ENCODE measurements at places on chromosomes 3 and 15. TPM values are rescaled to one million over a fixed set of nuclear protein-coding genes. Genes with fewer than 3 reads are reported as not detected.

THBS1 gene
- 12.2 TPM for total RNA-seq

TRH gene
- total RNA-seq, result 0.22 TPM

DNA sequence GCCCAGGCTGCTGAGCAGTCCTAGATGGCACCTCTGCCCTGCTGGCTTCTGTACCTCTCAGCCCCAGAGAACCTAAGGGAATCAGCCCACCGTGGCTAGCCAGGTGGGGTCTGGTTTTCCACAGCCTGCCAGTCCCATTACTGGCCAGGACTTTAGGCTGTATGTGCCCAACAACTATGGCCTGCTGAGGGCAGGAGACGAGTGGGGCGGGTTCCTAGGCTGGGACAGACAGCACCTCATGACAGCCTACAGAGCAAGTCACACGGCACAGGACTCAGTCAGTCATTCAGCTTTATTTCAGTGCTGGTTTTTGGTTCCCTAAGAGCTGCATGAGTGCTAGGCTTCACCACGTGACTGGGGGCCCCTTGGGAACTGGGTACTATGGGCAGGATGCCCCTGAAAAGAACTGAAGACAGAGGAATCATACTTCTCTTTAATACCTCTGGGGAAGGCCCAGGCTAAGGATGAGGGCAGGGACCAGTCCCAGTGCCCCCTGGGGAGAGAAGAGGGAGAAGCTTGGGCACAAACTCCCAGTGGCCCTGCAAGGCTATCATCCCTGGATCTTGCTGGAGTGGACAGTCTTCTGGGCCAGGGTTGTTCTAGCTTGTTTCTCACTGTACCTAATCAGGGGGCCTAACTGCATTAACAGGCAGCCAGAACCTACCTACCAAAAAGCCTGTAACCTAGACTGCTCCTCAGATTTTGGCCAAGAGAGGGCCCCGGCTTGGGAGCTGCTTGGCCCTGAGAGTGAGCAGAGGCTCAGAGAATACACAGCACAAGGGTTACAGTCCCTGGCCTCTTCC, 14.8 kb downstream of the CLK3 start:
- peak; percentile 47 for DNase-seq

GOLGA6D gene
- 0.14 TPM for total RNA-seq

- DNase-seq, result no peak
These were observed 170.4 kb downstream of the ZMAT3 start for GRCh38 chr3:178901204-178901603.

DNA sequence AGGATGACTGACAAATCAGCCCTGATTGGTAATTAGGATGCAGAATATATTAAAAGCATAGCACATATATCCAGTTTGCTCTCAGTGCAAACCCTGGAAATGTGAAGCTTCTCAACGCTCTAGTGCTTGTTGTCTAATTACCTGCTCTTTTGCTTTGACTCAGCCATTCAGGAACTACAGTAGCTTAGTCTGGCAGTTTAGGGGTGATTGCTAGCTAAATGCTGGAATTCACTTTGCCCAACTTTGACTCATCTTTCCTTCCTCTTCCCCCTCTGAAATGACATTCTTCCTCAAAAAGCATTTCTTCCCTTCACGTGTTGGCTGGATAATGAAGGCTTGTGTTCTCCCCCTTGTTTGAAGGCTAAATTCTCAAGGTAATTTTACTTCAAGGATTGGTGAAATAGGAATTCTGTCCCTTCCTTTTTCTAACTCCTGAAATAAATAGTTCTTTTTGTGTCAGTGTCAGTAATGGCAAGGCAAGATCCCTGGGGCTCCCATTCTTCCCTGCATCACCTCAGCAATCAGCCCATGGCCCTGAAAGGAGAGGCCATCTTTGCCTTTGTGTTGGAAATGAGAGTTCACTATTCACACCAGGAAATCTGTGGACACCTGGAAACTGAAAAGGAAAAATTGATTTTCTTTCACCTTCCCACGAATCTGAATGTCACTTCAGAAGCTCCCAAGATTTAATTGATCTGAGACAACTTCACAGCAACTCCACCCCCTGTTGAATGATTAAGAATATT, 103.6 kb downstream of the ECT2 start:
- no peak for DNase-seq

- DNase-seq, result no peak
These were observed 40.5 kb downstream of the SH3BP5 start for GRCh38 chr3:15291589-15292541.

DNA sequence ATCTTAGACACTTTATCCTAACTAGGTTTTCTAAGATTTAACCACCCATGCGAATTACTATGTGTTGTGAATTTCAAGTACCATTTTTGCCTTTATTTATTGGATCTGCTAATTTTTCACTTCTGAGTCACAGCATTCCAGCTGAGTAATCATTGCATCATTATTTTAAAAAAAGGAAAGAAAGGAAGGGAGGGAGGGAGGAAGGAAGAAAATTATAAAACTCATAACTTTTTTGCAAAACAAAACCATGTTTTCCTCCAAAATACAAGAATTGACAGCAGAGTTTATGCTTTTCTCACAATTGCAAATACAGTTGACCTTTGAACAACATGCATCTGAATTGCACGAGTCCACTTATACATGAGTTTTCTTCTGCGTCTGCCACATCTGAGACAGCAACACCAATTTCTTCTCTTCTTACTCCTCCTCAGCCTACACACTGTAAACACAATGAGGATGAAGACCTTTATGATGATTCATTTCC, 651.4 kb upstream of the NECTIN3 start:
- no peak for DNase-seq

GRCh38 chr3:148948913-148949657, 42.3 kb upstream of the GYG1 start:
- DNase-seq, result no peak

- DNase-seq, result peak; percentile 59
These were observed 76.0 kb downstream of the WWTR1 start for GRCh38 chr3:149581681-149582370.

DNA sequence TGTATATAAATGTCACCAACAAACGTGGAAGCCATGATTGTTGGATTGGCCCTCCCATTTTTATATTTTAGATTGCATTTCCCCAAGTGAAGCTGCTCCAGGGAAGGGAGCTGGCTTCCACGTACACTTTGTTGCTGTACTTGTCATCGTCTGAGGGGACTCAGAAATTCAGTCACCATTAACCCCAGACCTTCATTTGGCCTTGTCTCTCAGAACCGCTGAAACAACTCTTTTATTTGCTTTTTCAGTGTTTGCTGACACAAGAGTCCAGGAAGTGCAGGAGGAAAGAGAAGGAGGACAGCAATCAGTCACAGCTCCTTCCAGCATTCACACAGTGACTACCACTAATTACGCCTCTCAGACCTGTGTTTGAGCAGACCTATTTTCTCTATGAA, 276.5 kb downstream of the TBL1XR1 start:
- DNase-seq, result no peak

TF gene
- 3.0 TPM for total RNA-seq

SLC15A2 gene
- 0.73 TPM for total RNA-seq

ADAMTS7 gene
- total RNA-seq, result 55.8 TPM

DNA sequence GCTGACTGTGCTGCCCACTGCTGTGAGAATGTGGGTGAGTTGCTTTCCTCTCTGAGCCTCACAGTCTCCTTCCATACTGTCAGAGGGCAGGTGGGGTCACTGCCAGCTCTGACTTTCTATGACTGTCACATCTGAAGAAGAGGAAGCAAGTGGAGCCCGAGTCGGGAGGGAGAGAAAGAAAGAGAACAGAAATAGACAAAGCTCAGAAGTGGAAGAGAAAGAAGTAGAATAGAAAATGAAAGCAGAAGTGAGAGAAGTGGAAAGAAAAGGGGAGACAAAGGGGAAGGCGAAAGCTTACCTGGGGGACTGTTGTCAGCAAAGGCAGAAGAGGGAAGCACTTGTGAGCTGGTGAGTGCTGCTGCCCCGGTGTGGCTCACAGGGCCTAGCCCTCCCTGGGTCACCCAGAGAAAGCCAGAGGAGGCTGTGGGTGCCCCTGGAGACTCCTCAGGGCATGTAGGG, 57.9 kb downstream of the EPHB1 start:
- no peak for DNase-seq

ARHGEF26 gene
- 5.4 TPM for total RNA-seq

GRCh38 chr15:34214135-34214534, 4.2 kb upstream of the KATNBL1 start:
- peak; percentile 66 for DNase-seq

DNA sequence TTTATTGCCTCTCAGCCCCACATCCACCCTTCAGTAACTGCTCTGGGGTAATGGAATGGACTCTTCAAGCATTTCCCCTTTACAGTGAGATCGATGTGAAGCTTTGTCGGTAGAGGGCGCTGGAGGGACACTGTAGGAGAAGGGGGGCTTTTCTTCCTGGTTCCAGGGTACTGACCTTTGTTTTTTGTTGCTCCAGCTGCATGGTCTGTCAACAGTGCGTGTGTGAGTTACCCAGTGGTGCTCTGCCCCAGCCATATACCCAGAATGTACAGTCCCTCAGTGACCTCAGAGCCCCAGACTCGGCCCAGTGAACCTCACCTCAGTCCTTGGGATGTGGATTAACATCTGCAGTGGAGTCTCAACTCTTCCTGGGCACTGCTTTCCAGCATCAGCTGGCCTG, 180.3 kb upstream of the TSC22D2 start:
- peak; percentile 96 for DNase-seq

HCN4 gene
- 3.1 TPM for total RNA-seq

- DNase-seq, result peak; percentile 39
These were observed 4.6 kb downstream of the ITGA11 start for GRCh38 chr15:68427366-68427765.

CD96 gene
- total RNA-seq, result not detected

DNA sequence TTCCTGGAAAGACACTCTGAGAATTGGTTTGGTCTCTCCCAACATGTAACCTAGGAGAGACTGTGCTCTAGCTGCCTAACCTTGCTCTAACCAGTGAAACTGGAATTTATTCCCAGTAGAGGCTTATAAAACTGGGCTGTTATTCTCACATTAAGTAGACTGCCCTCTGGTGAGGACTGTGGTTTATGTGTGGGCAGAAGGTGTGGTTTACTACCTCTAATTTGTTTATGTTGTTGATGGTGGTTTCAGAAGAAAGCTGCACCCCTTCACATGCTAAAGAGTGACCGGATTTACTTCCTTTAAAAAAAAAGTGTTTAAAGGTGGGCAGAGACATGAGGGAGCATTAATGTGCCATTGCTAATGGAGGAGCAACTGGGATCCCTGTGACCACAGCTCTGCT, 273.2 kb downstream of the MECOM start:
- no peak for DNase-seq

Measured in endodermal cell (in vitro differentiated cells).